ENCODE measurements at places on chromosomes 7 and 10.

DNA sequence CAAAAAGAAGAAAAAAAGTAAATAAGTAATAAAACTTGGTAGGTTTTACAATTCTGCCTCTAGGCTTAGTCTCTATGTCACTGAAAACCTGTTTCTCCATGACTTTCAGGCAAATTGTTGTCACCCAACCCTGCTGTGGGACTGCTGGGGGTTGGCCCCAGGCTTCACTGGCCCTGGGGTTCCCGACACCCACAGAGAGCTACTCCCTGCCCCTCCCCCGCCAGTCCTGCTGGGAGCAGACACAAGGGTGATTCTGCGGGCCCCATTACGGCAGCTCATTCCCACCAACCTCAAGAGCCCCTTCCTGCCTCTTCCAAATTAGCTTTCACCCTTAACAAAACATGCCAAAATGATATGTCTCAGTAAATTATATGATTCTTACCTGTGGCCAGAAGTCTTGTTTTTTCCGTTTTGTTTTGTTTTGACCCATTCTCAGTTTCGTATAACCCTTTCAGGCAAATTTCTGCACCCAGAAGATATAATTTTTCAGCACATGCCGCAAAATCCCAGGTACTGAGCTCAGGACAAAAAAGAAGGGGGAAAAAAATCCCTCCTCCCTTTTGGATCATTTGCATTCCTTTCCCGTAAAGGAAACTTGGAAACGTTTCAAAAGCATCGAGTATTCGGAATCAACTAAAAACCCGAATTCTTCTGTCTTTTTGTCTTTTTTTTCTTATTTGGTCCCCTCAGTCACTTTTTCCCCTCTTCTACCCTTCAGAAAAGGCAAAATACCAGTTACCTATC, 27.8 kb downstream of the CHST15 start:
- DNase-seq: no peak

DNA sequence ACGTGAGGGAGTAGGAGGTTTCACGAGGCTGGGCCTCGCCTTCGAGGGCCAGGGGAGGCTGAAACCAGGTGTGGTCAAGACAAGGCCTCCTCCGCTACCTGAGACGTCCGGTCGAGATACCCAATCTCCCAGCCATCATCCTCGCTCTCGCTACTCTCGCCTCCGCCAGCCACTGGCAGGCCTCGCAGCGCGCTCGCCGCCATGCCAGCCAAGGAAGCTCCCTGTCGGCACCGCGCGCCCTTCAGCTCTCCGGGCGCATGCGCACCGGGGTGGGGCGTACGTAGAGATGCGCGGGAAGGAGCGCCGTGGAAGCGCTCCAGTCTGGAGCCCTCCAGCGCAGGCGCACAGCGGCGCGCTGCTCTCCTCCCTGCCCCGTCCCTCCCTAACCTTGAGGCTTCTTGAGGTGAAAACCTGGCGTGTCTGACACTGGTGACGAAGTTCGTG, at the start of gene ASZ1:
ASZ1 (minus strand) TSS at position 236 of the 444 bp plus-strand sequence; CDS start at position 203, 33 bp downstream.
- no peak for DNase-seq

- no peak for DNase-seq
Observed at GRCh38 chr10:32362571-32362970, 15.6 kb upstream of the EPC1 start.

GRCh38 chr10:15515202-15515601, 144.1 kb upstream of the FAM171A1 start:
- no peak for DNase-seq

- no peak for DNase-seq
Observed at GRCh38 chr10:63605197-63605967, 84.2 kb downstream of the REEP3 start.

- no peak for DNase-seq
Observed at GRCh38 chr7:101630591-101630990, 1.5 kb upstream of the MYL10 start.

GRCh38 chr7:46153583-46153950, 232.5 kb upstream of the IGFBP3 start:
- DNase-seq: no peak

- DNase-seq: no peak
Observed at GRCh38 chr7:149723082-149723767, 50.2 kb downstream of the ZNF467 start.

DNA sequence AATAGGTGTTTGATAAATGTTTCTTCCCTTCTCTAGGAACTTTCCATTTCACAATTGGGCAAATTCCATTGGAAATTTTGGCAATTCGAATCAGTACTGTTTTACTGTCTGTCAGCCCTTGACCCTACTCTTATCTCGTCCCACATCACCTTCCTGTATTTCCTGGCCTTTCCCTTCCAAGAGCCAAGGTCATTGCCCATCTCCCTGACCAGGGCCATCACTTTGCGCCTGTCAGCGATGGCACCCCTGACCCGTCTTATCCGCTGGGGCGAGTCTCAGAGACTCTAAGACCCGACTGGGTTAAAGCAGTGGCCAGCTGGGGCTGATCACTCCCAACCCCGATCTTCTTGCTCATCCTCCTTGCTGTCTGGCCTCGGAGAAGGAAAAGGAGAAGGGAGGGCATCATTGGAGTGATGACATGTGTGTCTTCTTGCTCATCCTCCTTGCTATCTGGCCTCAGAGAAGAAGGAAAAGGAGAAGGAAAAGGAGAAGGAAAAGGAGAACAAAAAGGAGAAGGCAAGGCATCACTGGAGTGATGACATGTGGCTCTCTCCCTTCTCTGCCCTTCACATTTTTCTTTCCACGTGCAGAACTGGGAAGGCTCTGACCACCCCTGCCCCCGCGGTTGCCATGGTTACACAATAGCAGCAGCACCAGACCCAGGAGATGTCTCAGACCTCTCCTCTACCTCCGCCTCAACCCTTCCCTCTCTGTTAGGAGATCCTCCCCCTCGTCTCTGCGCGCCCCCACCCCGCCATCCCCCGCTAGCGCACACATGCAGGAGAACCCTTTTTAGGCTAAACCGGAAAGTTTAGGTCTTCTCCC, 2.0 kb downstream of the SEMA3D start:
- no peak for DNase-seq

DNA sequence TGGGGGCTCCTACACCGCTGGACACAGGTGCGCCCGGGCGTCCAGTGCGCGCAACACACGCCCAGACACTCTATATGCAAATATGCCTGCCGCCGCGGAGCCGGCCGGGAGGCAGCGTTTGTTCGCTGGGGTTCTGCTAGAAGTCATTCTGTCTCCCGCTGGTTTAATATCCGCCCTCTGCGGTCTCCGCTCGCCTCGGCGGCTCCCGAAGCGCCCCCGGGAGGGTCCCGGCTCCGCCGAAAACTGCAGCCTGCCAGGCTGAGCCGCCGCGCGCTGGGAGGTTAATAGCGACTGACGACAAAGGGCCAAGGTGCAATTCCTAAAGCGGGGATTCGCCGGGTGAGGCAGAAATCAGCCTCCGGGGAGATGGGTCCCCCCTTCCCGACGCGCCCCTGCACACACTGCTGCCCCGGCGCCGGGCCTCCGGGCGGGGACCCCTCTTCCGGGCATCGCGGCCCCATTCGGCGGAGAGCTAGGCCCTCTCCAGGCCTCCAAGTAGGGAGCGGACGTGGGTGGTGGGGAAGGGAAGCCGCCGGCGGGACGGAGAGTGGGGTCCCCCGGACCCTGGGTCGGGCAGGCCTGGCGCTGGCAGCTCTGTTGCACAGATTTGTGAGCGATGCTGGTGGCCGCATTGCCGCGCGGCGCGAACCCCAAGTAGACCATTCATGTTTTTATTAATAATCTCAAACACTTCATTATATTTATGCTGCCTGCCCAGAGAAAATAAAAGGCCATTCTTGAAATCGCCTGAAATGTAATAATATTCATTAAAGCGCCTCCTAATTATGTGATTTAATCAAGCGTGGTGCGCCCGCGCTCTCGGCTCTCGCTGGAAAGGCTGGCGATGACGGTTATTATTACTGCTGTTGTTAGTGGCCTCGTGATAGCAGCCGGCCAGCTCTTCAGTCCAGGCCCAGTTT, 9.1 kb downstream of the EN2 start:
- DNase-seq: no peak

DNA sequence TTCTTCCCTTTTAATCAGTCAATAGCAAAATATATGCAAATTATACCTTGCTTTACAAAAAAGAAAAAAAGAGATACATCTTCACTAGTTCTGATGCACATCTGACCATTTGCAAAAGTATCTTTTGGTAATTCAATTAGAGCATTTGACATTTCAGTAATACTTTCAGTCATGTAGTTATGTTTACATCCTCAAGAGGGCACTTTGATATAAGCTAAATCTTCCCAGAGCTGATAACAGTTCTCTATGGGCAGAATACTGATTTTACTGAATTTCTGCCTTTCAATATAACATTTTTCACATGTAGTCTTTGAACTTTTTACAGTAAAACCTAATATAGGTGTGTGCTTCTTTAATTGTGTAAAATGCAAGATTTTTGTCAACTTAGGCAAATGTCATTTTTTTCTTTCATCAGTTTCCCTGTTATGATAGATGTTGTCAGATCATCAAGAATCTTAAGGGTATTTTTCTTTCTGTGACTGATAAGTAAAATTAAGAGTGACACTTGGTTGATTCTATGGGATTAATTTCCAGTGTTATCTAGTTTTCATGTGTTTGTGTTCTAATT, 703.5 kb upstream of the SEMA3D start:
- DNase-seq: no peak

DNA sequence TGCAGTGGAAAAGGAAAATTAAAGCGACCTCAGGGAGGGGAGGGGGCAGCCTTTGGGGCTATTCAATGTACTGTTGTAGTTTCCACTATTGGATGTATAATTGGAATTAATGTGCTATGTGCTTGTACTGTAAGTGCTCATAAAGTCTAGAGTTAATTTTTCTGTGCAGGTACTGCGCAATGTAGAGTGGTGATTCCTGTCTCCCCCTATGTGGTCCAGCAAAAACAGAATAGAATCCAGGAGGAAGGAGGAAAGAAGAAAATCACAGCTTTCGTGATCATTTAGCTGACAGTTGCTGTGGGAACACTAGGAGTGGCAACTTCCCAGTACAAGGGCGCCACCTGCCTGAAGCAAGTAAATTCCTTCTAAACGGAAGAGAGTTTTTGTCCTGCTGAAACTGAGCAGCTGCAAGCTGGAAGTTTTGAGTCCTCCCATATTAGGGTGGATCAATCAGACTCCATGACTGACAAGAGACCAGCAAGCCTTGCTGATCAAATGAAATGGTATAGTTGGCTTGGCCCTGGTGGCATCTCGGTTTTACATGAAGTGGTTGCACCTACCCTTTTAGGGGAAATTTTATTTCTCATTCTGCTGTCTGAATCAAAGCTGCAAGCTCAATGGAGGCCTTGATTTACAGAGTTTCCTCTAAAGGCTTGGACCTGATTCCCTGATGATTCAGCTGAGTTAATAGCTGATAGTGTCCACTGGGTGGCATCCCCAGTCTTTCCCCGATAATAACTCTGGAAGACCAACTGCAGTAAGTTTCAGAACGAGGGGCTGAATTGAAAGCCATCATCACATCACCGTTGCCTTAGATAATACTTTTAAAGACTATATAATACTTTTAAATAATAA, 299.8 kb downstream of the HGF start:
- DNase-seq: no peak

DNA sequence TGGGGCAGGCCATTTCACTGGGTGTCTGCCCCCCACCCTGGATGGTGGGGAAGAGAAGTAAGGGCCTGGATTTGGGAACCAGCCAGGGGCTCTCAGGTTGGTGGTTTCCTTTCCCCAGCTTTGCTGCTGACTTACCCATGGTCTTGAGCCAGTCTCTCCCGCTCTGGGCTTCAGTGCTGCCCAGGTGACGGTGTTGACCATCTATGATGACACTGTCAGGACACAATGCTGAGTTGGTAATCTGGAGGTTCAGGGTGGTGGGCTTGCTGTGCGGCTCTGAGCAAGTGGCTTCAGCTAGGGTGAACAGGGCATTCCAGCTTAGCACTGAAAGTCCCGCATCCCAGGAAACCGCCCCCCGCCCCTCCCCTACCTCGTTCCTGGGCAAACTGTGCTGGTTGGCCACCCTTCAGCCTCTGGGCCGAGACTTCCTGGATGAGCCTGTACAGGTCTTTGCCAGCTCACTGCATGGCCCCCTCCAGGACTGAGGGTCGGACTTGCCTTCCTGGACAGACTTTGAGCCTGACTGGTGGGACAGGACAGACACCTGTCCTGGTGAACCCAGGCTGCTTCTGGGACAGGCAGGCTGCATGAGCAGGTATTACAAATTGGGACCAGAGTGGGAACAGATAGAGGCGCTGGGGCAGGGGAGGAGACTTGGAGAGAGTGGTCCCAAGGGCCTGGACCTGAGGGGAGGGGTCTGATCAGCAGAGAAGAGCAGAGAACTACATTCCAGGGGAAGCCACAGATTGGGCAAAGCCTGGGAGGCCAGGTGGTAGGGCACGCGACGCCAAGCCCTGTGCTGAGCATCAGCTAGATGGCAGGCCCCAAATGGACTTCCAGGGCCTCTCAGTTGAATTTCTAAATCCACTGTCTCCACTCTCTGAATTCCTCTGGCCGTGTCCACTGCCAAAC, 19.9 kb upstream of the ZMIZ1 start:
- DNase-seq: no peak

Measured in D721Med (cell line).